ENCODE measurements at places on chromosomes 2 and 18. TPM values are rescaled to one million over a fixed set of nuclear protein-coding genes. Genes with fewer than 3 reads are reported as not detected.
A peak's percentile ranks its signal among the peaks of the same experiment; 100 is the strongest.

GRCh38 chr18:31942999-31943877 is at the start of gene TRAPPC8:
TRAPPC8 (minus strand) TSS chr18:31943128; CDS start chr18:31942764, 364 bp downstream.
- peak; percentile 99 for DNase-seq

DNA sequence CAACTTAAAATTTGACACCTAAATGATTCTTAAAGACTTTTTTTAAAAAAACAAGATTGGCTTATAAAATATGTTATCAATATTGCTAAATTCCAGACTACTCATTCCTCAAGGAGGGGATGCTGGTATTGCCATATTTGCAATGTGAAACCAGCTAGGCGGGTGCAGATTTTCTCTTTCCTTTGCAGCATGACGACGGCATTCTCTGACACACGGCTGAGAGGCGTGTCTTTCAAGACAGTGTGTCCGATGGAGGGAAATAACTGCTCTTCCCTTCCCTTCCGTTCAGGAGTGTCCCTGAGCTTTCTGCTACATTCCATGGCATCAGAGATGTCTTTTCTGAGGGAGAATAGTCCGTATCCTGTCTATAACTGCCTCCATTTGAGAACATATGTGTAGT is 38.2 kb upstream of the CNGA3 start:
- peak; percentile 48 for DNase-seq

GRCh38 chr2:76194031-76194775 is 483.5 kb upstream of the GCFC2 start:
- DNase-seq: no peak

DNA sequence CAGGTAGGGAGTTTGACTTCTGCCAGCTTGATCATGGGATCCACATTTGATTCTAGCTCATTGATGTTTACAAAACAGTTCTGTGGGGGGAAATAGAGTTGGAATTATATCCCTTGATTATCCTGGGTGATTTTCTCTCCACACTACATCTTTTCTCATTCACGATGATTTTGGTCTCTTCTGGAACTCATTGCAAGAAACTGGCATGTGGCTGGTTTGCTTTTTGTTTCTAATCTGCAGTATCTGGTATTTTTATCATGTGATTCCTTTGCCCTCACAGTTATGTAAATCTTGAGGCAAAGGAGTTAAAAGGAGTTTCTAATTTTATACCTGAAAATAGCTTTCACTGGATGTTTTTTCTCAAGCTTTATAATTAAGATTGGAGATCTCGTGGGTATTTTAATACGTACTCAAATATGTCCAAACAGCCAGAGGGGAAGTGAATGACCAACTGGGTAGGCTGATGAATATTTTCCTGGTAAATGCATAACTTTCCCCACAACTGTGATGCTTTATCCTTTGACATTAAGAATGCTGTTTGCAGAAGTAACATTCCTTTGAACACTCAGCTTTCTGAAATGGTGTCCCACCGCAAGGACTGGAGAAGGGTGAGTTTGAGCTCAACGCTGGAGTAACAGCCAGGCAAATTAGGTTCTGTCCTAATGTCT is 502.9 kb upstream of the ZEB2 start:
- DNase-seq: no peak

DNA sequence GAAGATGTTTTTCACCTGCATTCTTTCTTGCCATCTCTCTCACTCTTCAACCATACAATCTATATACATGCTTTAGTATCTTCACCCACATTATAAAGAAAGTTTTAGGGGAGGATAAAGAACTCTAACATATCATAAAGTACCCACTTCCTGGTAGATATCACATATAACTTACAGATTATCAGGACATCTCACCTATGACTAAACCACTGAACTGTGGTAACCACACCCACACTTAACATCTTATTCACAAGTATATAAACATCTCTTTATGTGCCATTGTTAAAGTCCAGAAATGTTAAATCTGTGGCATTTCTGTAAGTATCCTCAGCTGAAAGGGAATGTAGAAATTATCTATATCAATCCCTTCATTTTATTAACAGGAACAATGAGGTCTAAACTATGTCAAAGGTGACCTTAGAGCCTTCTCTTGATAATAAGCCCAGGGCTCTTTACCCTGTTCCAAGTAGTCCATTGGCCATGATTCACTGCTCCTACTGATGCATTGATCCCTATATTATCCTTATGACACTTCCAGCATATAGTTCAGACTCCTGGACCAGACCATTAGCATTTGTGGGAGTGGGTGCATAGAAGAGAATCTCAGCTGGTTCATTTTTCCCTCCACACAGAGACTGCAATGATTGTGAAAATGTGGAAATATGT is 182.4 kb downstream of the SUCLG1 start:
- no peak for DNase-seq

DNA sequence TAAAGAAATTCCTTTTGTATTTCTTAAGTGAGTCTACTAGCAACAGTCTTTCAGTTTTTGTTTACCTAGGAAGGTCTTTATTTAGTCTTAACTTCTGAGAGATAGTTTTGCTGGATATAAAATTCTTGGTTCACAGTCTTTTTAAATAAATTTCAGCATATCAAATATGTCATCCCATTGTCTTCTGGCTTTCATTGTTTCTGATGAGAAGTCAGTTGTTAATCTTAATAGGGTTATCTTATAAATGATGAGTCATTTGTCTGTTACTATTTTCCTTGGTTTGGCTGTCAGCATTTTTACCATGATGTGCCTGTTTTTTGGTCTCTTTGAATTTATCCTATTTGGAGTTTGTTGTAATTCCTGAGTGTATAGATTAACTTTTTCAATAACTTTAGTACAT is 129.3 kb downstream of the FAM210A start:
- DNase-seq: no peak

- peak; percentile 9 for DNase-seq
Measured at GRCh38 chr2:147382322-147382948, 462.4 kb upstream of the ACVR2A start.

DNA sequence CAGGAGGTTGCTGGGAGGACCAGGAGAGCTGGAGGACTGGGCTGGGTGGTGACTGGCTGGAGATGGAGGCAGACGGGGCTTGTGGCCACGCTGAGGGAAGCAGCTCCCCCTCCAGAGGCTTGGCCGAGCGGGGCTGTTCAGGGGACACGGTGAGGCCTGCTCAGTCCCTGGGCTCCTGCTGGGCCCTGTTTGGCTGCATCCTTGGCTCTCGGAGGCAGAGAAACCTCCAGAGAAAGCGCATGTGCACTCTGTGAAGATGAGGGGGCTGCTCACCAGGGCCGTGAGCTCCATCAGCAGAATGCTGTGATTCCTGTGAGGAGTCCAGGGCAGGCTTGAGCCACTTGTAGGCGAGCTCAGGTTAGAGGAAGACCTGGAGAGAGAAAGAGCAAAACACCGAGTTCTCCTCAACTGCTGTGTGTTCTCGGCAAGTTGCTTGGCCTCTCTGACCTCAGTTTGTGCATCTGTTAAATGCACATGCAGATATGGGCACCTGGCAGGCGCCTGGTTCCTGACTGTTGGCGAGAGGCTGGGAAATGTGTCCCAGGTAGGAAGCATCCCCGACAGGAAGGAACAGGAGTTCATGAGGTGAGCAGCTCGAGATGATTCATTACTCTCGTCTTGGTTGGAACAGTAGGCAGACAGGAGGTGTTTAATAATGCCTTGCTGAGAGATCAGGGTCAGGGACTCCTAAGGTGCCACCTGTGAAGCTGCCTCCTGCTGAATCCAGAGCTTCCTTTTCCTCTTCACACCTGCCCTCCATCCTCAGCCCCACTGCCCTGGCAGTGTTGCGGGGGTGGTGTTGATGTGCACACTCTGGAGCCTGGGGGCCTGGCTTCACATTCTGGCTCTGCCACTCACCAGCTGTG is 941 bp downstream of the ZAP70 start:
- DNase-seq: no peak

GRCh38 chr2:43370146-43370545 is 143.7 kb upstream of the ZFP36L2 start:
- peak; percentile 48 for DNase-seq

HES6 gene
- 32.0 TPM for total RNA-seq

HOXD4 gene
- 3.8 TPM for total RNA-seq

MREG gene
- total RNA-seq: 12.4 TPM

All from left colon (tissue), 2 donors.